ENCODE measurements at places on chromosomes 7 and 10.

DNA sequence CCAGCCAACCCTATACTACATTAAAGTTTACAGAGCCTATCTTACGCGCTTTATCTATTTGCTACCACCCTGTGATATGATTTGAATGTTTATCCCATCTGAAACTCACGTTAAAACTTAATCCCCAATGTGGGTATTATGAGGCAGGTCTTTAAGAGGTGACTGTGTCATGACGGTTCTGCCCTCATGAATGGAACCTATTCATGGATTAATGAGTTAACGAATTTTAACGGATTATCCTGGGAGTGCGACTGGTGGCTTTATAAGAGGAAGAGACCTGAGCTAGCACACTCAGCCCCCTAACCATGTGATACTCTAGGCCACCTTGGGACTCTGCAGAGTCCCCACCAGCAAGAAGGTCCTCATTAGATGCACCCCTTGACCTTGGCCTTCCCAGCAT lies 37.8 kb downstream of the SRPK2 start:
- no peak for DNase-seq

- peak; percentile 7 for DNase-seq
Measured at GRCh38 chr10:110802551-110803238, 69.0 kb upstream of the PDCD4 start.

DNA sequence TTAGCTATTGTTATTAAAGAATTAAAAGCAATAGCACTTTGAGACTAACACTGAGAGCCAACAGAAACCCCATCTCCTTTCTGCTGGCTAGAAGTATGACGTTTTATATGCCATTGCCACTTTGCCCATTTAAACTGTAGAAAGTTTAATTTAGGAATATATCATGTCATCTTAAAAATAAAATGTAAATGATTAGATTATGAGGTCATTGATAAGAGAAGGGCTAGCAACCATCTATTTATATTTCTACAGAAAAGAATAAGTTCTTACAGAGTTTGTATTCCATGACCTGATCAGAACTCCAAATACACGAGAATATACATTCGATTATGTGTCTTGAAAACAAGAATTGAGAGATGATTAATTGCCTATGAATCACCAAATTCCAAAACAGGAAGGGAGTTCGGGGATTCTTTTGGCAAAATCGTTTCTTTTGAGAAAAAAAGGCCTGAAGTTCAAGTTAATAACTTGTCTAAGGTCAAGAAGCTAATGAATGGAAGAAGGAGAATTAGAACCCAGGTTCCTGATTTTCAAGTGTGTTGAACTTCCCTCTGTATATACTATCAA lies 227.0 kb downstream of the TRIL start:
- no peak for DNase-seq

DNA sequence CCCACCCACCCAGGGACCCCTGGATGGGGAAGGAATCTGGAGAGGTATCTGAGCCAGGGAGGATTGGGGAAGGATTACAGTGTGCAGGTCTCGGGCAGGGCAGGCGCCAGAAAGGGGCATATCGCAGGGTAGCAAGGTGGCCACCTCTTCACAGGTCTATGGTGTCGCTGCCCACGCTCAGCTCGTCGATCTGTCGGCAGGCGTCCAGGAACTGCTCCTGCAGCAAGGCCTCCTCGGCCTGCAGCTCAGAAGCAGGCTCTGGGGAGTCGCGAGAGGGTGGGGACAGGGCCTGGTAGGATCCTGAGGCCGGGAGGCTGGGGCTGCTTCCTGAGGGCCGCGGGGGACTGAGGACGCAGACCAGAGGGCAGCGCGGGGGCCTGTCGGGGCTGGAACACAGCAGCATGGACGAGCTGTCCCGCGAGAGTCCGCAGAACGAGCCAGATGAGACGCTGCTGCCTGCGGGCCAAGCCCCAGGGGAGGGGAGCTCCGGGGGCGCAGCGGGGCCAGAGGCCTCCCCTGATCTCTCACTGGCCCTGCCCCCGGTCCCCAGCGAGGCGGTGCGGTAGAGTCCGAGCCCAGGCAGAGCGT lies 7.1 kb upstream of the RBM28 start:
- no peak for DNase-seq

- no peak for DNase-seq
Measured at GRCh38 chr7:90723233-90723632, 127.1 kb downstream of the CDK14 start.

- DNase-seq, result no peak
Measured at GRCh38 chr7:137870684-137871083, 23.9 kb upstream of the DGKI start.

- DNase-seq, result no peak
Measured at GRCh38 chr10:119784340-119785067, 58.7 kb downstream of the INPP5F start.

GRCh38 chr10:98286419-98286818 lies 18.4 kb upstream of the LOXL4 start:
- DNase-seq, result no peak

GRCh38 chr7:40329601-40330153 lies 194.9 kb downstream of the SUGCT start:
- DNase-seq, result no peak

DNA sequence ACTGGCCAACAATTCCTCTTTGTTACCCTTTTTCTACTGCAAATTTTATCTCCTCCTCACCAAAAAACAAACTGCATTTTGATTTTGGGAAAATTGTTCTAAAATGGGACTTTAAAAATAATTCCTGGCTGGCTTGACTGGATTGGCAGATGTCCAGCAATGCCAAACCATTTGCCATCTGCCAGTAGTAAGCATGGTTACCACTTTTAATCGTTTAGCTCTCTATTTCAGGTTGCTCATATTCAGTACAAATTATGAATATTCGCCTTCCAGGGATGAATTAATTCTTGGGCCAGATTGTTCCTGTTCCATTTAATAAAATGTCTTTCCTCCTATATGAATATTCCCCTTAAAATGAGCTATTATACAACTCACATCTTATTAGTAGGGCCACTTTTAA lies 35.7 kb downstream of the SMNDC1 start:
- DNase-seq, result no peak

DNA sequence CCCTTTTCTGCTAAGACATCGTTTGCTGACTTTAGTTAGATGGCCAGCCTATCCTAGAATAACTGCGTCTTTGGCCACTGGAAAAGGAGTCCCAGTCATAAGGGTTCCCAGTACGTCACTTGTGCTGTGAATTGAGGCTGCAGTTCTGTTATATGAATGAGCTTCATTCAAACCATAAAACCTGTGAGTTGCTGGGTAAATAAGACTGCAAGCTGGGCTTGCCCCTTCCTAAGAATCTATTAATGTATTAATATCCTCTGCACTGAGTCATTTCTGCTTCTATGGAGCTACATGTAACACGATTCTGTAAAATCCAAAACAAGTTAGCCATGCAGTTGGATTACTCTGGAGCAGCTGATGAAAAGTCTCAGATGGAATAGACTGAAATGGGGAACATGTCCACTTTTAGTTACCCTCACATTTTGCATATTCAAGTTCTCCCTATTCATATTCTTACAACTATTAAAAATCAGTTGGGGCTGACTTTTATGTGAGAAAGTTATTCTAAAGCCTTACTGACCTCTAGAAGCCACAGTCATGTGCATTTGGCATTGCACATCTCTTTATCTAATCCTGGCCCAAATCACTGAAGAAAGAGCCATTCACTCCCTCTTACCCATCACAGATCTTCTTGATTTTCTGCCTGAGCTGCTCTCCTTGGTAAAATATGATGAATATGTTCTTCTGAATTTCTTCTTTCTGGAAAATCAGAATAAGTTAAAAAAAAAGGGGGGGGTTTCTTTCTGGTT lies 41.8 kb upstream of the TMEM213 start:
- no peak for DNase-seq

DNA sequence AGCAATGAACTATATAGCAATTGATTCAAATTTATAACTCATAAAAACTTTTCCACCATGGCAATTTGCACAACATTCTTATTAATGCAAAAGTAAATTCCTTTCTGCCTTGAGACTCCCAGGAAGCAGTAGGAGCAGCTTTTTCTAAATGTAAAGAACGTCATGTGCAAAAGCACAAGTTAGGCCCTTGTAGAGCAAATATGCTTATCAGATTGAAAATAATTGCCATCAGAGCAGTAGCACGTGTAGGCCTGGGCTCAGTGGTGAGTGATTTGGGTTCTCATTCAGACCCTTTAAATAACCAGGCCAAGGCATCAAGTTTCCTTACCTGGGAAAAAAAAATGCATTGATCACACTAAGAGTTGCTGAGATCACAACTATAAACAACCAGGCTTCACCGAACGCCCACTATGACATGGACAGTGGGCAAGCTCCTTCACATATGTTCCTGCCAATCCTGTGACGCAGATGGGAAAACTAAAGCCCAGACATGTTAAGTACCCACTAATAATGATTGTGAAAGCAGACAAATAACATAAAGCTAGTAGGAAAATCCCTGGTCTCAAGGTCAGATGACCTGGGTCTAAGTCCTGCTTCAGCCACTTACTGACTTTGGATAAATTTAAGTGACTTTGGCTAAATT lies 22.1 kb upstream of the SAR1A start:
- DNase-seq, result no peak

- no peak for DNase-seq
Measured at GRCh38 chr7:148944935-148945934, 61.1 kb upstream of the EZH2 start.

DNA sequence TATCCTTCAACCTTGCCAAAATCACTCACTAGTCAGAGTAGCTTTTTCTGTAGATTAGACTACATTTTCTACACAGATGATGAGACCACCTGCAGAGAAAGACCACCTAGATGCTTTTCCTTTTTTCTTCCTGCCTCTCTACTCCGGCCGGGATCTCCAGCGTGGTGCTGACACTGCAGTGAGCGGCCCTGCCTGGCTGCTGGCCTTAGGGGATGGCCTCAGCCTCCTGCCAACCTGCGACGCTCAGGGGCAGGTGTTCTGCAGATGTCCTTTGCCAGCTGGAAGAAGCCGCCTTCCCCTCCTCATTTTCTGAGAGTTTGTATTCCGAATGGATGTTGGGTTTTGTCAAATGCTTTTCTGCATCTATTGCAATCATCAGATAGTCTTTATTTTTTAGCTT lies 43.5 kb upstream of the NKX6-2 start:
- DNase-seq, result no peak

DNA sequence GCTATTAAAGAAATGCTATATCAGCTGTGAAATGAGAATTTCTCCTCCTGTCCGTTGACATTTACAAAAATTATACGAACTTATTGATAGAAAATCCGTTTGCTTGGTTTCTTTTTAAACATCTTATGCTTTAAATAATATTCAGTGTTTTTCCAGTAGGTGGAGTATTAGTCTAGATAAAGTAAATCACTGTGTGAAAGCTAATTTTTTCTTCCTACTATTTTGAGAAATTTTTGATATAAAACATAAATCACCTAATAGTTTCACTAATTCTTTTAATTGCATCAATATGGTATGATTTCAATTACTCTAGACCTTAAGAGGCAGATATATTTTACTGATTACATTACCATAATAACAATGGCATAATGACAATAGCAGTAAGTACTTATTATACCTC lies 335.2 kb upstream of the C7orf33 start:
- DNase-seq, result no peak

GRCh38 chr7:43260980-43261878 lies 148.8 kb downstream of the HECW1 start:
- DNase-seq, result peak; percentile 16

GRCh38 chr7:123876557-123877256 lies 31.7 kb downstream of the HYAL4 start:
- DNase-seq, result no peak

GRCh38 chr10:115936926-115937767 lies 335.9 kb downstream of the GFRA1 start:
- DNase-seq, result no peak

DNA sequence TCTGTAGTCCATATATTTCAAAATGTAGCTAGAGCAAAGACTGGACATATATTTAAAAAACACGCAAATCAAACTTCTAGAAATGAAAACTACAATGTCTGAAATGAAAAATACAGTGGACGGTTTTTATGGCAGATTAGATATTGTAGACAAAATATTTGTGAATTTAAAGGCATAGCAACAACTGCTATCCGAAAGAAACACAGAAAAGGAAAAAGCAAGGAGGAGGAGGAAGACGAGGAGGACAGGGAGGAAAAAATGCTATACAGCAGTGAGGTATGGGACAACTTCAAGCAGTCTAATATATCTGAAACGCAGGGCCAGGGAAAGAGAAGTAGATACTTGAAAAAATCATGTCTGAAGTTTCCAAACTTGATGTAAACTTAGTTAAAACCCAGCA lies 13.3 kb downstream of the WASL start:
- DNase-seq, result no peak

DNA sequence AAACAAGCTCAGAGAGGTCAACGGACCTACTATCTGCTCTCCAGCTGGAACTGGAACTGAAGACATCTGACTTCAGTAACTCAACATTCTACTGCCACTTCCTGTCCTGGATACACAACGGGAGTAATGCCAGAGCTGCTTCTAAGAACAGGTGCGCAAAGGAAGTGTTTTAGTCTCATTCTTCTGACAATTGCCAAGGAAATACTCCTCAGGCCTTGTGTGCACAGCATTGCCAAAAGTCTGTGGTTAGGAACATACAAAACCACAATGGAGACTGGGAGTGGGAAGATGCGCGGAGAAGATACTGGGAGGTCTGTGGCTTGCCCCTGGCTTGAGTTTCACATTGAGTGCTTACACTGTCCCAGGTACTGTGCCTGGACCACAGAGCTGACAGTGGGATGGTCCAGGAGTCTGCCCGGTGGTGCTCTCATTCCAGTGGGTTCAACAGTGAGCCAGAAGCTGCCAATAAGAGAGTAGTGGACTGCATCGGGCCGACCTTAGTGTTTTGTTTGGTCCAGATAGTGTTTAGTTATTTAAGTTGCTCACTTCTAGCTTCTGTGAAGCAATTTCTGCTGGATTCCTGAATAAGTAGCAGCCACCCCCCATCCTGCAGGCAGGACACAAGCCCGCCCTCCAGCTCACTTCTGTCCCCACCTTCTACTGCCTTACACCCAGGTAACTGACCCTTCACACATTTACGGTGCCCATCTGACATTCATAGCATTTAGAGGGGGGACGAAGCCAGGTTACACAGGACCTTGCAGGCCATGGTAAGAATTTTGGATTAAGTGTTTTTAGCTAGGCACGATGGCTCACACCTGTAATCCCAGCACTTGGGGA lies 10.3 kb downstream of the TBL2 start:
- DNase-seq, result no peak

DNA sequence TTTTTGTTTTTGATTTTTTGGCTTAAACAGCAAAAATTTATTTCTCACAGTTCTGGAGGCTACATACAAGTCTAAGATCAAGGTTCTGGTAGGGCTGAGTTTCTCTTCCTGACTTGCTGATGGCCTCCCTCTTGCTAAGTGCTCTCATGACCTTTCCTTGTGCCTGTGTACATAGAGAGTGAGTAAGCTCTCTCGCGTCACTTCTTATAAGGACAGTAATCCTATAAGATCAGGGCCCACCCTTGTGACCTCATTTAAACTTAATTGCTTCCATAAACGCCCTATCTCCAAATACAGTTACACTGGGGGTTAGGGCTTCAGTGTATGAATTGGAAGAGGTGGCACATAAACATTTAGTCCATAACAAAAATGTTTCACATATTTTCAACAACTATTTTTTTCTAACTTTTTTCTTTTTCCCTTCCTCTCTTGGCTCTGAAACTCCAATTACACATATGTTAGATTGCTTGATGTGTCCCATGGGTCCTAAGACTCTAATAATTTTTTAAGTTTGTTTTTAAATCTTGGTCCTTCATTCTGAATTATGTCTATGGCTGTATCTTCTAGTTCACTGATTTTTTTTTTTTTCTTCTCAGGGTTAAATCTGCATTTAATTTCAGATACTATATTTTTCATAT lies 149.8 kb downstream of the HBP1 start:
- DNase-seq, result no peak
